Hepatocyte (in vitro differentiated cells): ENCODE measurements at places on chromosomes 4 and X. TPM values are rescaled to one million over a fixed set of nuclear protein-coding genes. Genes with fewer than 3 reads are reported as not detected.

GRCh38 chr4:152950402-152951274 lies 14.5 kb downstream of the FHDC1 start:
- no peak for DNase-seq
- no peaks in the 10 kb centered on the region for H3K36me3 ChIP-seq
- no peaks in the 10 kb centered on the region for H3K27me3 ChIP-seq
- H3K4me3 ChIP-seq: no peak overlapping the region
- H3K4me1 ChIP-seq: peaks cover 4% of the 10 kb centered on the region

MND1 gene
- 4.3 and 5.8 TPM in 2 replicates for total RNA-seq

DNA sequence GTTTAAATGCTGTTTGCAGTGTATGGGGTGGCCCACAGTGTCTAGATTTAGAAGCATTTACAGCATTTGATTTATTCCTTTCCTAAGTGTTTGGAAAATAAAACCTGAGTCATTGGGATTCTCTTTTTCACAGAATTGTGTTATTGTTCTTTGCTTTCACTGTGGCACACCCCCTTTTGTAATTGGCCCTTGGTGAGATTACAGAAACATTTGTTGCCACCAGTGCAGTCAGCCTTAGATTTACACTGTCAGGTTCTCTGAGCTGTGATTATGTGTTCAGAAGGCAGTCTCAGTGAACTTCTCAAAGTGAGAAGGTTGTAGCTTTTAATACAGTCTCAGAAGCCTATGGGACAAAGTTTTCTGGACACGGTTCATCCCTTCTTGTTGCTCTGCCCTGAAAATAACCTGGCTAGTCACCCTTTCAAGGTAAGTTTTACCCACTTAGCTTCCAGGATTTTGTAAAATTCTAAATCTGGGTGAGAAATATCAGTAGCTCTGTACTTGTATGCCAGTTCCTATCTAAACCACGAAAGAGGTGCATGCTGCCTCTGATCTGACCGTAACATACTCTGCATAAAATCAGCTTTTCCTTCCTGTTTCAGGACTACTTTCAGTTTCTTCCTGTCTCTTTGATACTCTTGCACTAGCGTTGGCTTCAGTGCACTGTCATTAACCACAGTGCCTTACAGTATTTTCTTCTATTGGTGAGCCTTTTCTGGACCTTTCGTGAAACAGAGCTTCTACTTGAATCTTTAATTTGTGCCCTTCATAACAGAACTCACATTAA lies 12.6 kb downstream of the RUFY3 start:
- no peaks in the 10 kb centered on the region for H3K4me1 ChIP-seq
- no peaks in the 10 kb centered on the region for H3K36me3 ChIP-seq
- peak overlapping the region; percentile 83 for H3K27ac ChIP-seq
- no peaks in the 10 kb centered on the region for H3K27me3 ChIP-seq

SPON2 gene
- total RNA-seq: 308 and 403 TPM in 2 replicates

DNA sequence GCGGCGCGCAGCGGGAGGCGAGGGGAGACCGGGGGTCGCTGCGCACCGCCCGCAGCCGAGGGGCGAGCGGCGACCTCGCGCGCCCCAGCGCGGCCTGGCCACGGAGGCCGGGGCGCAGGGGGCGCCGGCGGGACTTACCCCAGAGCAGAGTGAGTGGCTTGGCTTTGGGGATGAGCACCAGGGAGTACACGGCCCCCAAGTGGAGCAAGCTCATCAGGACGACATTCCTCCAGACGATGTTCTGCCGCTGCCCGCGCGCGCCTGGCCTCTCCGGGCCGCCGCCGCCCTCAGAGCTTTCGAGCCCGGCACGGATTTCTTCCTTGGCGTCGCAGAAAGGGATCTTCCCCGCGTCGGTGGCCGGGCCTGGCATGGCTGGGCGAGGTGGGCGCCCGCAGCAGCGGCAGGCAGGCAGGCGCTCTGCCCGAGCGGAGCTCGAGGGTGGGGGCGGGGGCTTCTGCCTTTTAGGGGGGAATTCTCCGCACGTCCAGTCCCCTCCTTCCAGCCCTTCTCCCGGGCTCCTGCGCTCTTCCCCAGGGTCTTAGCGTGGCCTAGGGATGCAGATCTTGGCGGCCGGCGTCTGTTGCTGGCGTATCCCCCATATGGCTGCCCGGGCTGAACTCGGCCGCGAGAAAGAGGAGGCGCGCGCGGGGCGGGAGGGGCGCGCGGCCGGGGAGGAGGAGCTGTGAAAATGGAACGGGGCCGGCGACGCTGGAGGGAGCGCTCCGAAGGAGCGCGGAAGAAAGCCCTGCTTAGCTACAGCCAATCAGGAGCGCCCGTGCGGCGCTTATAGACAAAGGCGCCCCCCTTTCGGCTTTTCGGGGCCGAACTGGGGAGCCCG lies at the start of gene SCD5:
Gene SCD5 (minus strand): TSS at position 629 of the 838 bp plus-strand sequence. CDS start 259 bp downstream, at position 370.
- peaks cover 21% of the 10 kb centered on the region for H3K27me3 ChIP-seq
- peak within 1 kb of the TSS; percentile 88 for H3K4me3 ChIP-seq
- no peaks in the 10 kb centered on the region for H3K36me3 ChIP-seq
- H3K27ac ChIP-seq: no peak within 1 kb of the TSS
- DNase-seq: peak; percentile 80

TMEM185A gene
- total RNA-seq: 40.9 and 45.7 TPM in 2 replicates

DNA sequence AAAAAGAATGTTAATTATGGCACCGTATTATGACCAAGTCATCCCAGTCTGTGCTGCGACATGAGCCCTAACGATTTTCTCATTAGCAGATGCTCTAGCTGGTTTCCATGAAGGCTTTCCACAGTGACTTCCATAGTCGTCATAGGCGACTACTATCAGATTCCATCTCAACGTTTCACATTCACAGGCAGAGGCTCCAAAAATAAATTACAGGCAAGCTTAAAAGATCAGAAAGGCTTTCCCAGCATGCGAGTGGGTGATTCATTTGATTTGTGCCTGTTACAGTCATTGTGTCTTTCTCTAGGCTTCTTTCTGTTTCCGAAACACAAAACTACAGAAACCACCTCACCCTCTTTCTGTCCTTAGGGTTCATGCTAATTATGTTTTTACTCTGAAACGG lies 43.2 kb downstream of the PALLD start:
- H3K4me1 ChIP-seq: no peaks in the 10 kb centered on the region
- no peaks in the 10 kb centered on the region for H3K36me3 ChIP-seq

CXorf66 gene
- total RNA-seq: not detected in 2 replicates

PNMA3 gene
- total RNA-seq: 14.4 and 19.1 TPM in 2 replicates

DNA sequence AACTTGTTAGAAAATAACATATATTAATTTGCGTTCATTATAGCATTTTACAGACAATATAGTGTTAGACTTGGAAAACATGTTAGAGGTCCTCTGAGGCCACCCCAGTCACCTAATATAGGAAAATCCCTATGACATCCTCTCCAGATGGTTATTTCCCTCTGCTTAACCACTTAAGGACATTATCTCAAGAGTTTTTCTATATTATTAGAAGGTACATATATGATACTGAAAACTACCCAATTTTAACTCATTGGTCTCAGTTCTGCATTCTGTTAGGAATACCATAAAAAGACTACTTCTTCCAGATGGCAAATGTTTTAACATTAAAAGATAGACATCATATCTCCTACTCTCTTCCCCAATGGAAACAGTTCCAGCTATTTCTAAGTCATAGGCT lies 21.4 kb downstream of the PTPN13 start:
- H3K27me3 ChIP-seq: no peaks in the 10 kb centered on the region
- no peak for DNase-seq
- H3K4me1 ChIP-seq: no peaks in the 10 kb centered on the region
- H3K27ac ChIP-seq: no peak overlapping the region

UGT2B28 gene
- 0.73 and 1.0 TPM in 2 replicates for total RNA-seq

ATP1B4 gene
- total RNA-seq: not detected in 2 replicates

GRCh38 chr4:152382057-152382785 lies 153.7 kb downstream of the FBXW7 start:
- no peaks in the 10 kb centered on the region for H3K27me3 ChIP-seq
- no peak overlapping the region for H3K27ac ChIP-seq
- H3K4me1 ChIP-seq: no peaks in the 10 kb centered on the region
- no peak overlapping the region for H3K4me3 ChIP-seq
- DNase-seq: no peak

GRCh38 chr4:125838924-125839323 lies 524.2 kb downstream of the FAT4 start:
- no peak for DNase-seq
- H3K36me3 ChIP-seq: no peaks in the 10 kb centered on the region
- no peak overlapping the region for H3K4me3 ChIP-seq
- no peak overlapping the region for H3K27ac ChIP-seq
- peaks cover 5% of the 10 kb centered on the region for H3K4me1 ChIP-seq

IL9R gene
- total RNA-seq: 0.12 TPM in 1 of 2 replicates, not detected in the other

GRCh38 chr4:1802720-1803522 lies 9.8 kb downstream of the FGFR3 start:
- peaks cover 22% of the 10 kb centered on the region for H3K4me1 ChIP-seq
- no peak overlapping the region for H3K27ac ChIP-seq
- no peak for DNase-seq
- no peaks in the 10 kb centered on the region for H3K27me3 ChIP-seq
- no peaks in the 10 kb centered on the region for H3K36me3 ChIP-seq
- no peak overlapping the region for H3K4me3 ChIP-seq

- no peak for DNase-seq
- no peaks in the 10 kb centered on the region for H3K36me3 ChIP-seq
- H3K27me3 ChIP-seq: no peaks in the 10 kb centered on the region
These were observed 17.0 kb downstream of the GSTCD start for GRCh38 chr4:105725623-105726022.

MAGEB17 gene
- total RNA-seq: 0.20 TPM in 1 of 2 replicates, not detected in the other

DNA sequence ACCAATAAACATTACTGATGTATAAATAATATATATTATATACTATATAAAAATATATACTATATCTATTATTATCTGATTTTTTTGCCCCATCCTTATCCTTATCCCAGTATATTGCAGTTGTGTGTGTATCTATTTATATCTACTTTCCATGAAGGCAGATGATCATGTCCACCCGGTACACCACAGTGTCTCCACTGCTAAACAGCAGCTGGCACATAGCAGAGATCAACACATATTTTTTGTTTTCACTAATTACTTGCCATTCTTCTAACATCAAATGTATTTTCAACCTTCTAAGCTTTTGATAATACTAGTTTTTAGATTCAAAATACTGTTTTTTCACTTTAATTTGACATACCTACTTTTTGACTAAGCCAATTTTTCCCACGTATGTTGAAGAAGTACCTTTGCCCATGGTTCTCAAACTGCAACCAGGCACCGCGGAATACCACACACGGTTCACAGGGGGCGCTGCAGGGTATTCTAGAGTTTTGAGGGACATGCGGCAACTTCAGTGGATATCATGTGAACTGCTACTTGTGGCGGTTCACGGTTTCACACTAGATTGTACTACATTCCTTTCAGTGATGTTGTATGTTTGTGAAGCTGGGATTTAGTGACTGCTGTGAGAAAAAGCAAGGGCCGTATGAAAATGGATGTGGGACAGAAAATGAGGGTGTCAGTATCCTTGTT lies 182.5 kb upstream of the NPY2R start:
- no peak overlapping the region for H3K4me3 ChIP-seq
- peak; percentile 76 for DNase-seq
- no peak overlapping the region for H3K27ac ChIP-seq
- H3K4me1 ChIP-seq: no peaks in the 10 kb centered on the region
- no peaks in the 10 kb centered on the region for H3K36me3 ChIP-seq

DNA sequence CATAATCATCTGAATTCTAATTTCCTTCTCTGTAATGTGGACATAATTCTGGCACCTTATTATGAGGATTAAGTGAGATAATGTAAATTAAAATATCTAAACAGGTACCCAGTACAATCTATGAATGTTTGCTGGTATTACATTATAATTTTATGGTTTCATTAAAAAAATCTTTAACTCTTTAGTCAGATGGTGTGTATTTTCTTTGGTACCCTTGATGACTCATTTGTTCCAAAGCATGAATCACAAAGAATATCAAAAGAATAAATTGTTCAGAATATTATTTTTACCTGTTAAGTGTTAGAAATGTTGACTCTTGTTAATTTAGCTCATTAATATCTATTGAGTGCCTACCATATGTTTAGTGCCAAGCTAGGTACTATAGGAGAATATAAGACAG lies 74.3 kb downstream of the SNX25 start:
- H3K4me3 ChIP-seq: no peak overlapping the region
- H3K27me3 ChIP-seq: no peaks in the 10 kb centered on the region
- no peaks in the 10 kb centered on the region for H3K36me3 ChIP-seq
- DNase-seq: no peak
- no peak overlapping the region for H3K27ac ChIP-seq

GRCh38 chrX:44224760-44225159 lies 118.7 kb downstream of the EFHC2 start:
- H3K4me3 ChIP-seq: no peak overlapping the region
- no peaks in the 10 kb centered on the region for H3K27me3 ChIP-seq
- DNase-seq: no peak
- H3K27ac ChIP-seq: no peak overlapping the region
- H3K4me1 ChIP-seq: peaks cover 5% of the 10 kb centered on the region
- no peaks in the 10 kb centered on the region for H3K36me3 ChIP-seq

DNA sequence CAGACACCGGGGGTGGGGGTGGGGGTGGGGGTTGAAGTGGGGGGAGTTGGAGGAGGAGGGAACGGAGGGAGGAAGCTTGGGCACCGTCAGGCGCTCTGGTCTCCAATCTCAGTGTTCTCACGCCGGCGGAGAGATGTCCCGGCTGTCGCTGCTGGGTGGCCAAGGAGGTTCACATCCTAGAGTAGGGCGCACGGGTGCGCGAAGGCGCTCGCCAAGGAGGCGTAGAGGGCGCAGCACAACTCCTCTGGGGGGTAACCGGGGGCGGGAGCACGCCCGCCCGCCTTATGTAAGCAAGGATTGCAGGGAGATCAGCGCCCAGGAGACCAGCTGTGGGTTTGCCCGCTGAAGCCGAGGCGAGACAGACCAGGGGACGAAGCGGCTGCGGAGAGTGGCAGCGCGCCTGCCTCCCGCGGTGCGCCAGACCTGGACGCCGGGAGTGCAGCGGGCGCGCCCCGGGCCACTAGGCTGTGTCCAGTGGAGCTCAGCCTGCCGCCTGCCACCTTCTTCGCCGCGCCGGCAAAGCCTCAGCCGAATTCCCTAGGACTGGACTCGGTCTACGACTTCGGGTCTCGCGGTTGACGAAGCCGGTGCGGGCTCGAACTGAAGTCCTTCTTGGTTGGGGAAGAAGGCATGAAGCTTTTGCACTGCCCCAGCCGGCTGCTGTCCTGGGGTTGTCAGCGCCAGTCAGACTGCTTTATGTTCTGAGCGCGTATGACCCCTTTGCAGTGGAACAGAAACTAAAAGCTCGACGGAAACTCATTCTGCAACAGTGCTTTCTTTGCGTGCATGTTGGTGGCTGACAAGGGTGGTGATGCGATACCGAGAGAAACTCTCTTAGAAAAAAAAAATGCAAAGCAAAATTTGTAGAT lies 707 bp upstream of the UNC5C start:
- peak; percentile 43 for DNase-seq
- H3K4me1 ChIP-seq: no peaks in the 10 kb centered on the region
- no peaks in the 10 kb centered on the region for H3K36me3 ChIP-seq
- H3K27me3 ChIP-seq: peaks cover 57% of the 10 kb centered on the region
- peak overlapping the region; percentile 78 for H3K27ac ChIP-seq
